ENCODE measurements at places on chromosomes 6 and 20. TPM values are rescaled to one million over a fixed set of nuclear protein-coding genes. Genes with fewer than 3 reads are reported as not detected.

GRCh38 chr20:58011106-58011946, 217.1 kb downstream of the ANKRD60 start:
- DNase-seq: no peak
- H3K27ac ChIP-seq: no peak overlapping the region
- peaks cover 7% of the 10 kb centered on the region for H3K4me1 ChIP-seq
- no peak overlapping the region for H3K4me3 ChIP-seq
- H3K36me3 ChIP-seq: no peaks in the 10 kb centered on the region
- peaks cover 4% of the 10 kb centered on the region for H3K27me3 ChIP-seq

DNA sequence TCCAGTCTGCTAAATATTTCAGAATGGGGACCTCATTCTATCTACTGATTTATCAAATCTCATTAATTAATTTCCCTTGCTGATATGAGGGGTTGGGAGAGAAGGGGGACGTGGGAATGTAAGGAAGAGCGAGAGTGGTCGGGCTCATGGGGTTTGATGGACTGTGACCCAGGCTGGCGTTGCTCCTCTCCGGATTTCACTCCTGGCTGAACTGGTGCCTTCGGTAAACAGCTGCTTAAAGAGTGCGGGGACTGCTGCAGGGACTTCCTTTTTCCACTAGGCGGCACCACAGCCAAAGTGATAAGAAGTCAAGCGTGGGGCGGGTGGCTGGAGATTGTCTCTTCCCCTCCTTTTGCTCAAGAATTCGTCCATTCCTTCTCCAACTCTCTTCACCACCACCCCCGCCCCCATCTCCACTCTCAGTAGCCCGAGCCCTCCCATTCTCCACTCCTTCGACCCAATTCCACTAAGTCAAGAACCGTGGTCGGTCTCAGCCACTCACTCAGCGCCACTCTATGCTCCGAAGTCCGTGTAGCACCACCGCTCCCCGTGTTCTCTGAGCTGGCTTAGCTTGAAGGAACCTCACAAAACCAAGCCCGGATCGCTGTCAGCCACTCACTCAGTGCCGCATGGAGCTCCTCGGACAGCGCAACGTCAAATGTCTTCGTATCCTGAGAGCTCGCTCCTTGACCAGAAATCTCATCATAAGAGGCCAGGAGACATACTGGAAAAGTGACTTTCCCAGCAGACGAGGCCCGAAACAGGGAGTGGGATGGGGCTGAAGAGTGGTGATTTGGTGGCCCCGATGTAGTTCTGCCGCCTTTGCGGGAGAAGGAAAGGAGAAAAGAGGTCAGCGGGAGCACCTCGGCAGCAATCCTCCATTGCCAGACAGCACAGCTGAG, 9.7 kb downstream of the TRIM31 start:
- peak; percentile 87 for DNase-seq
- H3K4me1 ChIP-seq: peaks cover 42% of the 10 kb centered on the region
- H3K27me3 ChIP-seq: peaks cover 61% of the 10 kb centered on the region
- H3K36me3 ChIP-seq: no peaks in the 10 kb centered on the region
- peak overlapping the region; percentile 75 for H3K4me3 ChIP-seq

- H3K4me1 ChIP-seq: no peaks in the 10 kb centered on the region
- no peaks in the 10 kb centered on the region for H3K36me3 ChIP-seq
- H3K27me3 ChIP-seq: peaks cover 6% of the 10 kb centered on the region
- no peak overlapping the region for H3K4me3 ChIP-seq
Observed at GRCh38 chr6:152364866-152365265, 272.3 kb downstream of the SYNE1 start.

The MLIP gene
- total RNA-seq: not detected

The KIF13A gene
- total RNA-seq: not detected

GRCh38 chr6:81752921-81753710, 635 bp upstream of the TENT5A start:
- peak overlapping the region; percentile 85 for H3K4me3 ChIP-seq
- peaks cover 21% of the 10 kb centered on the region for H3K4me1 ChIP-seq
- DNase-seq: peak; percentile 61

The ENPP1 gene
- total RNA-seq: 0.53 TPM

GRCh38 chr20:38874460-38875174, 51.6 kb upstream of the FAM83D start:
- H3K36me3 ChIP-seq: peaks cover 22% of the 10 kb centered on the region
- peak overlapping the region; percentile 60 for H3K4me3 ChIP-seq
- H3K27ac ChIP-seq: peak overlapping the region; percentile 96
- H3K4me1 ChIP-seq: peaks cover 92% of the 10 kb centered on the region
- DNase-seq: peak; percentile 49

The FRK gene
- 0.03 TPM for total RNA-seq

The PTK7 gene
- 0.23 TPM for total RNA-seq

DNA sequence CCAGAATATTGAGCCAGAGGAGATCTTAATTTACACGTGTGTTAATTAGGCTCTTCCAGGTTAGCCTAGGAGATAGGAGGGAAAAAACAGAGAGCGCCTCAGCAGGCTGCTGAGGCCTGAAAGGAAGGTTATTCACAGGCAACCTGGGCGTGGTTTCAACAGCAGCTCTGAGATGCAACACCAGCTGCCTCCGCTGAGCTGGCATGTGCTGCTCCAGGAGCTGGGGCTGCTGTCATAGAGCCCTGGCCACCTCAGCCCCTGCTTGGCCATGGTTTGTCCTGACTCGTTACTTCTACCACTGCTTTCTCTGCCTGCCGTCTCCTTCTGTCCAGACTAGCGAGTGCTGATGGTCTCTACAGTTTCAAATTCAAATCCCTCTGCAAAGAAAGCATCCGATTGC, 32.4 kb upstream of the RPP40 start:
- peaks cover 2% of the 10 kb centered on the region for H3K27me3 ChIP-seq
- H3K4me1 ChIP-seq: no peaks in the 10 kb centered on the region
- H3K4me3 ChIP-seq: no peak overlapping the region

DNA sequence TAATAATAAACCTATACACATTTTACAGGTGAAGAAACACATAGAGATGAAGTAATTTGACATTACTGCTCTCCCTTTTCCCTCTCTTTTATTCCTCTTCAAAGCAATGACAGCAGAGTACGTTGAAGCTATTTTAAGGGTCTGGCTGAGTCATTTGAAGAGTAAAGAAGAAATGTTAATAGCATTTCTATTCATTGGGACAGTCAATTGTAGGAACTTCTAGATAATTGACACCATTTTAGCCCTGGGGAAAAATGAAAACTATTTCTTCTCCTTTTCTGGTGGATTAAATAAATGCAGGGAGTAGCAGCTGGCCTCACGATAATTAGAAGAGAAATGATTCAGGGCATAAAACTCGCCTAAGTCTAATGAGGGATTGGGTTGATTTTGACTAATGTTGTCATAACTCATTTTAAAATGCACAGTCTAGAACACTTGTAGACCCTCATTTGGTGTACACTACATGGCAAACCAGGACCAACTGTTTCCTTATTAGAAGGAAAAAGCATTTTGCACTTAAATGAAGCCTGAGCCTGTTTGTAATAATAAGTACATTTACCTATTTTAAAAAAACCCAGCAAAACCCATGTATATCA, 48.1 kb downstream of the RIPOR2 start:
- no peak overlapping the region for H3K4me3 ChIP-seq
- H3K27ac ChIP-seq: no peak overlapping the region
- peaks cover 70% of the 10 kb centered on the region for H3K4me1 ChIP-seq
- no peaks in the 10 kb centered on the region for H3K27me3 ChIP-seq
- H3K36me3 ChIP-seq: peaks cover 62% of the 10 kb centered on the region

DNA sequence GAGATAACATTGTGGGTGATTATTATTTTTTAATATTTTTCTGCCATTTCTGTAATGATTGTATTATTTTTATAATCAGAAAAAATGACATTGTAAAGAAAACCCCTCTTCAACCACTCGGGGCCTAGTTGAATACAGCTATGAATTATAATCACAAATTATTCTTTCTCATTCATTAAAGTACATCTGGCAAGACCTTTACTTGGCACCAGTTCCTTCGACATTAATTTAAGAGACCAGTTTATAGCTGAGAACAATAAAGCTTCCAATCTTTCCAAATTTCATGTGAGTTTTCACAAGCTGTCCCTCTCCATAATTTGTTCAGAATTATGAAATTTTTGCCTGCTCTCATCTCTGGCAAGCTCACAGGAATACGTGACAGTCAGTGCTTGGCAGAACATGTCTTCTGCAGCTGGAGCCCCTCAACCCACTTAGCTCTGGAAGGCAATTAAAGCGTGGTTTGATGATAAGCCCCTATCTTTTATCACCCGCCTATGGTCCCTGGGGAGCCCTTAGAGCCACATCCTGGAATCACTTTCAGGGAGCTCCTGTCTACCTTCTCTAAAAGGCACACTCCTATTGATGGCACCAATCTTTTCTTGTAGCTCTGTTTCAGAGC, 237.2 kb upstream of the PRND start:
- H3K36me3 ChIP-seq: no peaks in the 10 kb centered on the region
- H3K27ac ChIP-seq: no peak overlapping the region
- H3K27me3 ChIP-seq: peaks cover 18% of the 10 kb centered on the region

DNA sequence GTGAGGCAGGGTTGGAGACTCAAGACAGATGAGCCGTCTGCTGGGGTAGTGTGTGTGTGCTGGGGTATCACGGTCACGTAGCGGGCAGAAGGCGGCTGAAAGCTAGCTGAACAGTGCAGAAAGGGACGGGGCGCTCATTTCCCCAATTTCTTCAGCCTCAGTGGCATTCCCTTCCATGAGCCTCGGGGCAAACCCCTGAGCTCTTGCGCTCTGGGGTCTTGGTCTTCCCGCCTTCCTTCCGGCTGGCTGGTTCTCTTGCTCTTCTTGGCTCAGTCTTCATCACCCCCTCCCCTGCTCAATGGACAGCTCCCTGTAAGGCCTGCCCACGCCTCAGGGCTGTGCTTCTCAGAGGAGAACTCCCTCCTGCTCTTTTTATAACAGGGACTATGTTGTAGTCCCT, 15.5 kb upstream of the TMEM181 start:
- H3K27me3 ChIP-seq: peaks cover 21% of the 10 kb centered on the region
- H3K4me3 ChIP-seq: no peak overlapping the region
- H3K27ac ChIP-seq: no peak overlapping the region
- H3K36me3 ChIP-seq: no peaks in the 10 kb centered on the region
- H3K4me1 ChIP-seq: peaks cover 2% of the 10 kb centered on the region
- no peak for DNase-seq

The ARMH2 gene
- total RNA-seq: 1.5 TPM

DNA sequence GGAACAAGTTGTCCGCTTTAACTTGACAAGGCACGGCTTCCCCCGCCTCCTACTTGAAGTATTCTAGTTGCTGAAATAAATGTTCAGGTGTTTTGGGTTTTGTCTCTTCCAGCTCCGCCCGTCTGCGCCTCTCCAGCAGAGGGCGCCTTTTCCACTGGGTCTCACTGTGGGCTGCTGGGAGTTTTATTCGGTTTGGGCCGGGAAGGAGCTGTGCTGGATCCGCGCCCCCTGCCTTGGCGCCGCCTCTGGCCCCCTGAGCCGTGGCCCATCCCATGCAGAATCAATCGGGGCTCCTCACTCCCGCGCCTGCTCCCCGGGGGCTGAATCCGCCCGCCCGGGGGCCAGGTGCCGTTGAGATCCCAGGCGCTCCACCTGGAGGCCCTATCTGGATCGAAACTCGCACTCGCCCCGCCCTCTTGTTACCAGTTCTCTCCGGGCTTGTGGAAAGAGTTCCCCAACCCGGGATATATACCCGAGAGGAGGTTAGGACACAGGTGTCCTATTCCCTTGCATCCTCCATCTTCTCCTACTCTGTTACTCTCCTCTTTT, 51.0 kb upstream of the TCF21 start:
- no peak overlapping the region for H3K27ac ChIP-seq
- H3K4me1 ChIP-seq: peaks cover 6% of the 10 kb centered on the region
- H3K27me3 ChIP-seq: peaks cover 13% of the 10 kb centered on the region
- DNase-seq: peak; percentile 61
- H3K4me3 ChIP-seq: peak overlapping the region; percentile 56

- H3K36me3 ChIP-seq: no peaks in the 10 kb centered on the region
- no peaks in the 10 kb centered on the region for H3K27me3 ChIP-seq
- H3K27ac ChIP-seq: no peak overlapping the region
- DNase-seq: no peak
- H3K4me3 ChIP-seq: no peak overlapping the region
- H3K4me1 ChIP-seq: peaks cover 13% of the 10 kb centered on the region
Observed at GRCh38 chr20:35173576-35174192, 1.8 kb downstream of the PROCR start.

GRCh38 chr6:13851330-13851729, 37.0 kb upstream of the MCUR1 start:
- H3K27ac ChIP-seq: no peak overlapping the region
- no peak overlapping the region for H3K4me3 ChIP-seq
- H3K27me3 ChIP-seq: peaks cover 25% of the 10 kb centered on the region
- DNase-seq: no peak
- H3K4me1 ChIP-seq: no peaks in the 10 kb centered on the region

DNA sequence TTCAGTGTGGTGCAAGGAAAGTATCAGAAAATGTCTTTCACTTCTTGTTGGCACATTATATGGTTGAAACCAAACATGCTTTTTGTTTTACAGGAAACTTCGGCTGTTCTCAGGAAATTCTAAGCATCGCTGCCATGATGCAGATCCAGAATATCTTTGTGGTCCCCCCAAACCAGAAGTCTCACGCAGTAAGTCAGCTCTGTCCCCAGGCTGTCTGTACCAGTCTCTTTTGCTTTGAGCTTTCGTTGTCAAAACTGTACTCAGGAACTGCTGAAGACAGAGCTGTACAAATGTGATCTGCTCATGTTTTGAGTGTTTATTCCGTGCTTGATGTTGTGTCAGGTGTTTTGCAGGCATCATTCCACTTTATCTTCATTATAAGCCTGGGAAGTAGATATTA, 59.6 kb downstream of the DHX35 start:
- peaks cover 75% of the 10 kb centered on the region for H3K36me3 ChIP-seq
- H3K27ac ChIP-seq: peak overlapping the region; percentile 74
- peaks cover 77% of the 10 kb centered on the region for H3K4me1 ChIP-seq
- H3K4me3 ChIP-seq: no peak overlapping the region

- peak; percentile 77 for DNase-seq
- H3K27ac ChIP-seq: peak overlapping the region; percentile 92
- H3K4me3 ChIP-seq: peak overlapping the region; percentile 55
- H3K27me3 ChIP-seq: no peaks in the 10 kb centered on the region
- H3K4me1 ChIP-seq: peaks cover 80% of the 10 kb centered on the region
Observed at GRCh38 chr6:11224252-11224965, 8.1 kb downstream of the NEDD9 start.

The RAET1E gene
- not detected for total RNA-seq

GRCh38 chr20:41334443-41335421, 5.9 kb upstream of the LPIN3 start:
- H3K27me3 ChIP-seq: peaks cover 5% of the 10 kb centered on the region
- no peak overlapping the region for H3K27ac ChIP-seq
- no peaks in the 10 kb centered on the region for H3K36me3 ChIP-seq
- H3K4me3 ChIP-seq: no peak overlapping the region
- DNase-seq: no peak
- H3K4me1 ChIP-seq: peaks cover 7% of the 10 kb centered on the region

The DLK2 gene
- 0.18 TPM for total RNA-seq

- H3K4me1 ChIP-seq: no peaks in the 10 kb centered on the region
- H3K27ac ChIP-seq: no peak overlapping the region
- no peak for DNase-seq
- H3K36me3 ChIP-seq: peaks cover 5% of the 10 kb centered on the region
Observed at GRCh38 chr6:28335040-28335563, 846 bp downstream of the ZSCAN31 start.

DNA sequence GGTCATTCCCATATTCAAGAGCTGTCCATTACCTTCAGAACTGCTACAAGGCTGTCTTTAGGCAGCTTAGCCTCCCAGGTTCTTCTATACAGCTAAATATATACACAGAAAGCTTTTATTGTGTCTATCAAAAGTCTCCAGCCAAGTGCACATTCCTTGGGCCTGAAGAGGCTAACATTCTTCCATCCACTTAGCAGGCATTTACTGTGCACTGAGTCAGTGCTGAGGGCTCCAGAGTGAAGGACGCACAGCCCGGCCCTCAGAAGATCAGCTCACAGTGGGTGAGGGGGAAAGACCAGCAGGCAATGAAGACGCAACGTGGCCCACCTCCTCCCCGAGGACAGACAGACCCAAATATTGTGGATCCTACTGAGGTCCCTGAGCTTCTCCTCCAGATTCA, 569.9 kb downstream of the CDH26 start:
- no peaks in the 10 kb centered on the region for H3K27me3 ChIP-seq
- H3K27ac ChIP-seq: no peak overlapping the region
- no peaks in the 10 kb centered on the region for H3K36me3 ChIP-seq

Measured in activated CD4-positive, alpha-beta memory T cell treated with anti-CD3 and anti-CD28 coated beads, Interleukin-2, amount 10 ng/mL, durations not matched to agents 7 days and 5 days (primary cell).